ENCODE measurements at places on chromosomes 7 and 10.

- DNase-seq = no peak
These were observed 89.0 kb downstream of the NEURL1 start for GRCh38 chr10:103582331-103583123.

GRCh38 chr10:31102421-31102820 is 70.8 kb upstream of the ZNF438 start:
- DNase-seq = no peak

DNA sequence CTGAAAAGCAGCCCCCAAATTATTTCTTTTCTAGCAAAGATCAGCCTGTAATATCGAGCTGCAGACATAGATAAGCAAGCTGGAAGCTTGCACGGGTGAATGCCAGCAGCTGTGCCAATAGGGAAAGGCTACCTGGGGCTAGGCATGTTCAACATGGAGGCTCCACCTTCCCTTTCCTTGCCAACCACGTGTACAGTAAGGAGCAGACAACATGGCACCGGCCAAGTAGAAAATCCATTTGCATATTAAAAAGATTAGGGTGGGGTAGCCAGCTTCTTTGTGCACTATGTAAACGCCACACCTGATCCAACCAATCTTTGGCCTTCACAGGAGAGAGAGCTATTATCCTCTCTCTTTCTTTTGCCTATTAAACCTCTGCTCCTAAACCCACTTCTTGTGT is 56.7 kb upstream of the SEPHS1 start:
- DNase-seq = no peak

- no peak for DNase-seq
These were observed 221.7 kb downstream of the PLXNA4 start for GRCh38 chr7:132354527-132354926.

- no peak for DNase-seq
These were observed 16.3 kb downstream of the PI4K2A start for GRCh38 chr10:97656777-97657176.

DNA sequence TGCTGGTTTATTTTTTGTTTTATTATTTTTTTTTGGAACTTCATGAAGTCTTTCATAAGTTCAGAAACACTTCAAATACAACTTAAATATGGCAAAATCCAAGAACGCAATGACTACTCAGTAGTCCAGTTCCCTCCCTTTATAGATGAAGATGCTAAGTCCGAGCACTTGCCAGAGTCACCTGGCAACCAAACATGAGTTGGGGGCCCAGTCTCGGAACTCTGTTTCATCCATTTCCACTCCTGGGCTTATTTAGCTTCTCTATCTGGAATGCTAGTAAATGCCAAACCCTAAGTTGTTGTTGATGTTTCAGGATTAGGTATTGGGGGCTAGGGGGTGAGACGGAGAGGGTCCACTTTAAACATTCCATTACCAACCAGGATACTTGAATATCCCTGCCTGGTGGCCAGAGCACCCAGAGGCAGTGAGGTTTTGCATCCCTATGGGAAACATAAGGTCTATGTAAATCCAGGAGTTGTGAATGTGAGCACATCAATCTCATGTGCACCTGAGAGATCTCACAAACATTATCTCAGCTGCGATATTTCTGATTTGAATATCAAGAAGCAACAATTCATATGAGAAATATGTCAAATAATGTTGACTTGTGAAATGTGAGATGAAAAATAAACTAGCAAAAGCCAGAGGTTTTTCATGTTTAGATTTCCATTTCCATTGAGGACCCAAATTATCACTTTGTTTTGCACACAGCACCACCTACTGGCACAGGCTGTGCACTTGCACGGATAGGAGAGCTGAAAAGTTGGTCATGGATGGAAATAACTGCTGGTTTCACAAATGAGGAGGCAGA is 129.3 kb downstream of the PKD1L1 start:
- DNase-seq = peak; percentile 62
